ENCODE measurements at places on chromosomes 12 and 14. TPM values are rescaled to one million over a fixed set of nuclear protein-coding genes. Genes with fewer than 3 reads are reported as not detected.

The HOXC6 gene
- 1.7 TPM for total RNA-seq

DNA sequence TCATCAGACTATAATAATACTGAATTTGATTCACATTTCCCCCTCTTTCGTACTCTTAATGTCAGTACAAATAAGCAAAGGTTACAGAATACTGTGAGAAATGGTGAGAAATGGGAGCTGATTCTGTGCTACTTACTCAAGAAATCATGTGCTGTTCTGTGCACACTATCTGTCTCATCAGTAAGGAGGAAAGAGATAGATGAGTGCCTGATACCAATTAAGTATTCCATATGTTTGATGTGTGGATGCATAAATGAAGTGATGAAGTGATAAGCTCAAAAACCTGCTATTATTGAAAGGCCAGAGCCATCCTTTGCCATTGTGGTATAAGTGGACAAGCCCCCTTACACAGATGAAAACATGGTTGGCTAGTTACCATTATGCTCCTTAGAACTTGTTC is 127.7 kb downstream of the PDE3A start:
- no peak for DNase-seq

GRCh38 chr12:70671698-70672097 is 34.5 kb upstream of the PTPRB start:
- DNase-seq: no peak

The KLRC1 gene
- total RNA-seq: not detected

The RERG gene
- 0.17 TPM for total RNA-seq

The SPX gene
- 0.50 TPM for total RNA-seq

- DNase-seq: no peak
Measured at GRCh38 chr12:105524961-105525360, 194.5 kb downstream of the C12orf75 start.

- DNase-seq: no peak
Measured at GRCh38 chr12:116332705-116333380, 55.4 kb upstream of the MED13L start.

DNA sequence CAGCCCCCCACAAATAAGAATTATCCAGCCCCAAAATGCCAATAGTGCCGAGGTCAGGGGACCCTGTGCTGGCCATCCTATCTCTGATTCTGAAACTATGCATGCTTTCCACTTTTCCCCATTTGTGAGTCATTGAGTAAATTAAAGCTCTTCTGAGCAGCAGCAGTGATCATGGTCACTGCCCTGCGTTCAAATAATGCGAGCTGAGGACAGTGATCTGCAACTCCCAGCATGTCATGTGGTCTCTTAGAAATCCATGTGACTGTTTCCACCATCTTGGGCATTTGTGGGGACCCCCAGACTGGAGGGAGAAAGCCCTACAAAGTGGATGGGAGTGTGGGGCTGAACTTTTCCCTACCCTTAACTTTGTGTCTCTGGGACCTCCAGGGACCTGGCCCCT is 53.8 kb downstream of the C14orf132 start:
- no peak for DNase-seq
